ENCODE measurements at places on chromosomes 12 and 14.

- DNase-seq = no peak
Measured at GRCh38 chr12:55915482-55915859, 12.2 kb downstream of the PYM1 start.

DNA sequence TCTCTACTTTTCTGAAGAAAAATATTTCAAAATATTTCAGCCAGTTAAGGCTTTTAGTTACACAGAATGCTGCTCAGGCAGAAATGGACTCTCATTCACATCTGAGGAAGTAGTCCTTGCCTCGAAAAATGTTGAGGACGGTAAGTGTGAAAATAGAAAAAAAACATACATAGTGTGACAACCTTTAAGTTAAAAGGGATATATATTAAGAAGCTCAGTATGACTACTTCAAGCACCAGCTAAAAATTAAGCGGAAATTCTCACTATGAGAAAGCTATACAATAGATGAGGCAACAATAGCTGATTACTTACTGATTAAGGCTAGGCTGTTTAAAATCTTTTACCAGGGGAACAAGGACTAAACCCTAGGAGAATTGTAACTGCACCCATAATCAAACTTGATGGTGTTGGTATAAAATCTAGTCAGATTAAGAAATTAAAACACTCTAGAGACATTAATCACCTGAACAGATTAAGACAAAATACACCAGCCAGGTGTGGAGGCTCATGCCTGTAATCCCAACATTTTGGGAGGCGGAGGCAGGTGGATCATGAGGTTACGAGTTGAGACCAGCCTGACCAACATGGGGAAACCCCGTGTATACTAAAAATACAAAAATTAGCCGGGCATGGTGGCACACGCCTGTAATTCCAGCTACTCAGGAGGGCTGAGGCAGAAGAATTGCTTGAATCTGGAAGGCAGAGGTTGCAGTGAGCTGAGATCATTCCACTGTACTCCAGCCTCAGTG lies 53.9 kb downstream of the HNRNPC start:
- DNase-seq = no peak

DNA sequence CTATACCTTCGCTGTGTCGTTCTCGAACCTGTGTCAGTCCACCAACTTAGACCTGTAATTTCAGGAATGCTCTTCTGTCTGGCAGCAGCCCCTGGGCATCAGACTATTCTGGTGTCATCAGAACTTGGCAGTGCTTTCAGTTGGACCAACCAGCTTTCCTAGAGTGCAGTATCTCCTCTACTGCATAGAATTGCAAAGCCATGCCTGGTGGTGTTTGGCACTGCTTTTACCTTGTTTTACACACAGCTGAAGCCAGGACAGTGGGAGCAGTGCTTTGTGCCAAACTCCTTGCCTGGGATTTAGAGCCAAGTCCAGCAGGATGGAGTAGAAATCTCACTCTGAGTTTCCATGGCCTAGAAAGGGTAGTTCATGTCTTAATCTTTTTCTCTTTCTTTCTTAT lies 1.5 kb downstream of the FLVCR2 start:
- peak; percentile 20 for DNase-seq

DNA sequence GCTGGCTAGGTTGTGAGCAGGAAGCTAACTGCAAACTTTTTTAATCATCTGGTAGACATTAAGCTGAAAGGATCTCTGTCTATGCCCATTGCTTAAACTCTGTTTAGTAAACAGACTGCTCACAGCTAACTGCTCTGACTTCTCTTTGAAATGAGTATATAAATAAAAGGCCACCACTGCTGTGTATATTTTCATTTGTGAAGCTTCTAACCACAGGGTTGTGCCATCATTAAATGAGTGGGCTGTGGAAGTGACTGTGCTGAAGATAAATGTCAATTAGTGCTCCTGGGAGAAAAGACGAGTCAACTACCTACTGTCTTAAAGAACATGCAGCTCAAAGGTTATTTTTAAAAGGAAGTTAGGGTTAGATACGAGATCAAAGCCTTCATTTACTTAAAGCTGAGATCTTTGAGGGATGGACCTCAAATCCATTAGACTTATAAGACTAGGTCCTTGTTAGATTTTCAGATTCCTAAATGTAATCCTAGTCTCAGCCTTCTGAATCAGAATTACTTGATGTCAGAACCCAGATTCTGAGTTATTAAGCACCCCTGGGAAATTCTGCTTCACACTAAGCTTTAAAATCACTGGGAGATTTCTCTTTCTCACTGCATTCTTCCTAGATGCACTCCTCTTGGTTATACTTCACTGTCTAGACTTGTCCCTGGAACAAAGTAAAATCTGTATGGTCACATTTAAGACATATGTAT lies 213.1 kb upstream of the FLRT2 start:
- no peak for DNase-seq

- peak; percentile 50 for DNase-seq
Measured at GRCh38 chr14:77406718-77407117, 16.6 kb downstream of the NOXRED1 start.

DNA sequence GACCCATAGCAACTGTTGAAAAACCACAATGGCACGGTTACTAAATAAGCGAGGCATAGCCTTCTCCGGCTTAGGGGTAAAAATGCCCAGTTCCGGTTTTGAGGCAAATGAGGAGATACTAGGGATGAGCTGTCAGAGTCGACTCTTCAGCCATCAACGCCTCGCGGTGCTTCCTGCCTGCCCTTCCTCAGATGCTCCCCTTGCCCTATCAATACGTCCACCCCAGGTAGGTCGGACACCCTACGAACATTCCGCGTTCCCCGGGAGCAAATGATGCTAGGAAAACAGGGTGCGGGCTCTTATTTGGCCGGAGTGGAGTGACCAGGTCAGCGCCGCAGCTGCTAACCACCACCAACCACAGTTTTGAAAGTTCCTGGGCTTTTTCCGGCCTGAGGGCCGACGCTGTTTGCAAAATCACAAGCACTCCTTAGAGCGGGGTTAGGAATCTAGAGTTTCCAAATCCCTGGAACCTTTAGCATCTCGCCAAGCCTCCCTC lies 1.2 kb downstream of the SRSF9 start:
- DNase-seq = peak; percentile 69

DNA sequence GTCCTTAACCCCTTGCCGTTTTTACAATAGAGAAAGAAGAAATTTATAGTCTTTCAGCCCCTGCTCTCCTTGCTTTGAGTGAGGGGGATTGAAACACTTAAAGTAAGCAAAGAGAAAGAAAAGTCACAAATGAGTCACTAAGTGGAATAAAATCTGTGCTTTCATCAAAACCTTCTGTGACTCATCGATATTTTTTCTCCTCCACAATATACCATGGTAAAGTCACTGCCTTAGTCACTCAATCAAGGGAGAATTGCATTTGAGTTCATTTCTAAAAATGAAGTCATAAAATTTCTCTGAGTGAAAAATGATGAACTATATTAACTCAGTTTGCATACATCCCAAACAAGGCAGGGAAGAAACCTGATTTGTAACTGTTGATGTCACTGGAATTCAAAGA lies 470.3 kb downstream of the FOXG1 start:
- peak; percentile 75 for DNase-seq

DNA sequence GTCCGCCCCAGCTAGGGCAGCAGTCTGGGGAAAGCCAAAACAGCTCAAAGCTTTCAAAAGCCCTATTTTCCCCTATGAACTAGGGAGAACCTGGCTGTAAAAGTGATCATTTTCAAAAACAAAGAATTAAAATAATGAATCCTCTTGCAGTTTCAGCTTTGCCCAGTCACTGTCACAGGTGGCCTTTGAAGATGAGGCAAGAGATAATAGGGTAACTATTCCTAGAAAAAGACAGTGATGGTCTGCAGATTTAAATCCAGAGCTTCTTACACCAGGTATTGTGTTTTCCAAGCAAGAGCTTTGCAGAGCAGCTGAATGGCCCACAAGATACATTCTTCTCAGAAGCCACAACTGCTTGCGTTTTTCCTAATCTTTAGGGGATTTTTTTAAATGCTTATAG lies 80.2 kb upstream of the NUDT4 start:
- DNase-seq = no peak

- DNase-seq = no peak
Measured at GRCh38 chr12:3228552-3228951, 151.4 kb downstream of the TSPAN9 start.
